ENCODE measurements at places on chromosomes 7 and 10. TPM values are rescaled to one million over a fixed set of nuclear protein-coding genes. Genes with fewer than 3 reads are reported as not detected.

The PPP1R17 gene
- total RNA-seq = not detected

The AKR1C4 gene
- total RNA-seq = not detected

The TAC1 gene
- not detected for total RNA-seq

The EVX1 gene
- total RNA-seq = 0.14 TPM

The ASAH2B gene
- total RNA-seq = 5.3 TPM

The NUTM2E gene
- total RNA-seq = 0.31 TPM

The NAT16 gene
- 0.15 TPM for total RNA-seq

The HOXA7 gene
- 5.1 TPM for total RNA-seq

The ZNF239 gene
- total RNA-seq = 2.4 TPM

The SORCS1 gene
- not detected for total RNA-seq

The GCK gene
- total RNA-seq = not detected

The NPFFR1 gene
- total RNA-seq = not detected

The CEP41 gene
- total RNA-seq = 10.4 TPM

The HSPB1 gene
- total RNA-seq = 1,385 TPM

The GNG11 gene
- 37.4 TPM for total RNA-seq

The ZNF777 gene
- 22.0 TPM for total RNA-seq

The ACSM6 gene
- not detected for total RNA-seq

The CYP3A4 gene
- not detected for total RNA-seq

The ANKRD61 gene
- 0.51 TPM for total RNA-seq
